ENCODE measurements at places on chromosomes 6 and 20. TPM values are rescaled to one million over a fixed set of nuclear protein-coding genes. Genes with fewer than 3 reads are reported as not detected.

Gene PPP1R11
- 22.7 TPM for total RNA-seq

- no peak overlapping the region for H3K4me3 ChIP-seq
- no peaks in the 10 kb centered on the region for H3K36me3 ChIP-seq
These were observed 21.9 kb upstream of the SCUBE3 start for GRCh38 chr6:35191889-35192288.

DNA sequence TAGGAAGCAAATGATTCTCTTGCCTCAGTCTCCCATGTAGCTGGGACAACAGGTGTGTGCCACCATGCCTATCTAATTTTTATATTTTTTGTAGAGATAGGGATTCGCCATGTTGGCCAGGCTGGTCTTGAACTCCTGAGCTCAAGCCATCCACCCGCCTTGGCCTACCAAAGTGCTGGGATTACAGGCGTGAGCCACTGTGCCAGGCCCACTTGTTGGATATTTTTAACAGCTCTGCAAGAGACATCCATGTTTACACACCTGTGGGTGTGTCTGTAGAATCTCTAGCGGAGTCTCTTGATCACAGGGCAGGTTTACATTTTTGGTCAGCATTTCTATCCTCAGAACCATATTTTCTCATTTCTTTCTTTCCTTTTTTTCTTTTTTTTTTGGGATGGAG, 53.1 kb upstream of the ZFP64 start:
- no peaks in the 10 kb centered on the region for H3K4me1 ChIP-seq
- H3K36me3 ChIP-seq, result no peaks in the 10 kb centered on the region
- H3K27ac ChIP-seq, result no peak overlapping the region
- no peaks in the 10 kb centered on the region for H3K27me3 ChIP-seq

DNA sequence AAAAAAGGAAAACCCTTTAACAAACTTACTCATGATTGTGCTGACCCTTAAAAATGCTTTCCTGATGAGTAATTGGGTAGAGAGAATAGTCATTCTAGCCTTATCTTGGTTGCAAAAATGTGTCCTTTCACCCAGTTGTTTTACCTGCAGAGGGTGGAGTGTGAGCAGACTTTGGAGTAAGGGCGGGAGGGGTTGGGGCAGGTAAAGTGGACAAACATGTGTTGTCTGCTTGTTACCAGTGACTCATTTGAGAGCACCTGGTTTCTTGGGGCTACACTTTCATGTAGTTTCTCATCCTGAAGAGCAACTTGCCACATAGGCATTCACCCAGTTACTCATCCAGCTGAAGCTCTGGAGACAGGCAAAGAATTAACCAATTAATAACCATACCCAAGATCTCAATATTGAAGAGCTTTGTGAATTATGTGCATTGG, 121.1 kb downstream of the TNFRSF21 start:
- DNase-seq, result no peak
- no peak overlapping the region for H3K27ac ChIP-seq

GRCh38 chr6:33839399-33840047, 35.7 kb upstream of the MLN start:
- no peak for DNase-seq
- no peaks in the 10 kb centered on the region for H3K27me3 ChIP-seq
- H3K4me1 ChIP-seq, result no peaks in the 10 kb centered on the region
- H3K36me3 ChIP-seq, result peaks cover 8% of the 10 kb centered on the region
- H3K4me3 ChIP-seq, result no peak overlapping the region

- H3K36me3 ChIP-seq, result no peaks in the 10 kb centered on the region
- H3K4me1 ChIP-seq, result no peaks in the 10 kb centered on the region
- no peak for DNase-seq
- no peak overlapping the region for H3K4me3 ChIP-seq
- H3K27me3 ChIP-seq, result no peaks in the 10 kb centered on the region
These were observed 188.6 kb upstream of the NT5E start for GRCh38 chr6:85261271-85261670.

GRCh38 chr6:152330961-152331360, 306.2 kb downstream of the SYNE1 start:
- no peak overlapping the region for H3K4me3 ChIP-seq
- H3K27me3 ChIP-seq, result no peaks in the 10 kb centered on the region
- H3K4me1 ChIP-seq, result no peaks in the 10 kb centered on the region
- no peak for DNase-seq
- no peaks in the 10 kb centered on the region for H3K36me3 ChIP-seq
- no peak overlapping the region for H3K27ac ChIP-seq

- no peak overlapping the region for H3K4me3 ChIP-seq
- H3K27me3 ChIP-seq, result peaks cover 14% of the 10 kb centered on the region
- DNase-seq, result peak; percentile 13
These were observed 90.0 kb upstream of the BHLHE23 start for GRCh38 chr20:63096681-63097335.

GRCh38 chr6:157380458-157380778, 572 bp upstream of the ZDHHC14 start:
- peak overlapping the region; percentile 82 for H3K4me3 ChIP-seq
- H3K4me1 ChIP-seq, result peaks cover 3% of the 10 kb centered on the region
- DNase-seq, result peak; percentile 45
- H3K36me3 ChIP-seq, result no peaks in the 10 kb centered on the region

Gene TGM6
- not detected for total RNA-seq

Gene IP6K3
- total RNA-seq, result 0.46 TPM

Gene KCNQ5
- 0.15 TPM for total RNA-seq

DNA sequence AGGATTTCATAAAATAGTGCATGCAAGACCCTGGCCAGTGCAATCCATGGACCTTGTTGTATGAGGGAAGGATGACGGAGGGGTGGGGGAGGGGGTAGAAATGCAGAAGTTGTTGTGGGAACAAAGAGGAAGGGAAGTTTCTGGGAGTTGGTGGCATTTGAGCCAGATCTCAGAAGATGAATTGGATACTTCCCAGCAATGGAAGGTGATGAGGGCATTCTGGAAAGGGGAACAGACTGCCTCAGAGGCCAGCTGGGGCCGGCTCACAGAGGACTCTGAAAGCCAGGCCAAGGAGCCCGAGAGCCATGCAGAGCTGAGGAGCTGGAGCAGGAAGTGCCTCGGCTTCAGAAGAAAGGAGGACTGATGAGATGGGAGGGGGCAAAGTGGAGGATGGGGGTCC, 2.7 kb downstream of the TMEM74B start:
- no peak for DNase-seq
- H3K27ac ChIP-seq, result no peak overlapping the region
- H3K36me3 ChIP-seq, result no peaks in the 10 kb centered on the region
- H3K4me3 ChIP-seq, result no peak overlapping the region

Gene FAXC
- 17.2 TPM for total RNA-seq

Gene FAM83D
- total RNA-seq, result 51.6 TPM

Gene CYP21A2
- not detected for total RNA-seq

GRCh38 chr6:145839653-145840052, 25.1 kb upstream of the FBXO30 start:
- H3K36me3 ChIP-seq, result no peaks in the 10 kb centered on the region
- no peaks in the 10 kb centered on the region for H3K27me3 ChIP-seq
- no peak for DNase-seq
- H3K27ac ChIP-seq, result no peak overlapping the region

GRCh38 chr6:39508515-39508914, 186.0 kb upstream of the KCNK16 start:
- DNase-seq, result peak; percentile 36
- no peaks in the 10 kb centered on the region for H3K4me1 ChIP-seq
- H3K27ac ChIP-seq, result no peak overlapping the region
- no peak overlapping the region for H3K4me3 ChIP-seq

DNA sequence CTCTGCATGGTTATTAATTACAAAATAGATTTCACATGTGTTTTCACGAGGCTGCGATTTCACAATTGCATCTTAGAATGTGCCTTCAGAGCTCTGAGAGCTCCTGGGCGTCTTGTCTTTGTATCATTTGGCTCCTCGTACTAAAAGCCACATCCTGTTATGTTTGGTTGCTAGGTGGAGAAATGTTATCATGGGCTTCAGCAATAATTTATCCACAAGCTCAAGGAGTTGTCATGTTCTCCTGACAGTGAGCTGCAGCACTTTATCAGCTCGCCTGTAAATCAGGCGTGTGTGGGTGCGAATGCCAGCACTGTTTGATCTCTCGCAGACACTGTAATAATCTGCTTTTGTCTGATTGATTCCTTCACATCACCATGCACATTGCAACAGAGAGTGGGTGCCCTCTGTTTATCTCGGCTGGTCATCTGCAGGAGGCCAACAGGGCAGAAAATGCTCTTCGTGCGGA, 218.6 kb upstream of the ZFP64 start:
- H3K27ac ChIP-seq, result no peak overlapping the region
- H3K4me1 ChIP-seq, result no peaks in the 10 kb centered on the region
- no peak overlapping the region for H3K4me3 ChIP-seq
- no peaks in the 10 kb centered on the region for H3K36me3 ChIP-seq
- no peak for DNase-seq
